ENCODE measurements at places on chromosomes 1 and 21. TPM values are rescaled to one million over a fixed set of nuclear protein-coding genes. Genes with fewer than 3 reads are reported as not detected.
A peak's percentile ranks its signal among the peaks of the same experiment; 100 is the strongest.

Gene TAS1R1
- 0.27 TPM for total RNA-seq

DNA sequence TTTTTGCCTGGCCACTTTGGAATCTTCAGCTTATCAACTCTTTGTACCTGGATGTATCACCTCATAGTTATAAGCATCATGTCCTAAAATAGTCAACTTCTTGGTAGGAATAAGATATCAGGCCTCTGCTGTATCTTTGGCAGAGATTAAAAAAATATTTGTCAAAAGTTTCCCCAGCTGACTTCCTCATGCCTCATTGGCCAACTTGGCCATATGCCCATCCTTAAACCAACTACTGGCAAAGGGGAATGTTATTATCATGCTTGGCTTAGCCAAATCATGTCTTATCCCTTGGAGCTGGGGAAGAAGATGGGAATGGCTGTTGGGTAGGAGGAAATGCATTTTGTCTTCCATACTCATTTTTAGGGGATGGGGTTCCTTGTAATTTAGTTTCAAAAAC, 23.4 kb downstream of the NFASC start:
- no peak for DNase-seq

DNA sequence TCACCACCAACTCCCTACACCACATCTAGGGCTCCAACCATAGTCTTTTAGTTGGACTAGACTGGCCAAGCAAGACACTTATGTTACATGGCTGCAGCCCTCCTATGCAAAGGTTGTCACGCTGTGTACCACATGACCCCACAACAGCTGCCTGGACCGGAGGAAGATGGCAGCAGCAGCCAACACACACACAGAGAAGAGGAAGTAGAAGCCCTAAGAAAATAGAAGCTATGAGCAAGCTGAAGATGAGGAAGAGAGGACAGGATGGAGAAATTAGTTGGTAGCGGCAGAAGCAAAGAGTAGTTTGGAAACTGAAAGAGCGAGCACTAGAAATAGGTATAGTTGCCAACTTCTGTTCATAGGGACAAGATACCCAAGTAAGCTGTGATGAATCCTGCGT, 60.8 kb upstream of the RALGPS2 start:
- no peak for DNase-seq

GRCh38 chr1:8858112-8858668, 20.3 kb downstream of the ENO1 start:
- DNase-seq, result no peak

GRCh38 chr1:115430441-115431158, 92.6 kb upstream of the NGF start:
- DNase-seq, result peak; percentile 29

DNA sequence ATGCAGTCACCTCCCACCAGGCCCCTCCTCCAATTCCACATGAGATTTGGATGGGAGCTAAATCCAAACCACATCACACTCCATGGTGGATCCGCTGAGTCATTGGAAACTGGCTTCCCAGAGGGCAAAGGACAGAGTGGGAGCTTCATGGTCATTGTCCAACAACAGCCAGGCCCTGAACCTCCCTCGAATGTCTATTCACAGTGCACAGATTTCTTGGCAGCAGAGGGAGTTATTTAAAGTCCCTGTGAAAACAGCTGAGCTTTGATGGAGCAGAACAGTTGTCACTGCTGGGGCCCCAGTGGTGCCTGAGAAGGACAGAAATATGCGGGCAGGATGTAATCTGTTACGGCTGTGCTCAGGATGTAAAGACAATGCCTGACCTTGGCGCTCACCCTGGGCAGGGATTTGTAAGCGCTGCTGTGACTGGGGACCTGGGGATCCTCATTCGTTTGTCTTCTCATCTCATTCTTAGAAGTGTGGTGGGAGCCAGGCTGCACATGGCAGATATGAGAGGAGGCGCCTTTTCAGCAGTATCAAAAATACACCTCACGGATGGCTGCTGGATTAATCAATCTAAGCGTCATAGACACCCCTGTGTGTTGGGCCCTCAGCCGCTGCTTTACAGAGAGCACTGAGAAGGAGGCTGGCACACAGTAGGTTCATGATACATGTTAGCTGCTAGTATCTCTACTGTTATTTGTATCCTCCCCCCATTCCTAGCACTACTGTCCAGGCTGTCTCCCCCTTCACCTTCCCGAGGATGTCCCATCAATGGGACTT, 439.4 kb downstream of the PTPRU start:
- peak; percentile 70 for DNase-seq

DNA sequence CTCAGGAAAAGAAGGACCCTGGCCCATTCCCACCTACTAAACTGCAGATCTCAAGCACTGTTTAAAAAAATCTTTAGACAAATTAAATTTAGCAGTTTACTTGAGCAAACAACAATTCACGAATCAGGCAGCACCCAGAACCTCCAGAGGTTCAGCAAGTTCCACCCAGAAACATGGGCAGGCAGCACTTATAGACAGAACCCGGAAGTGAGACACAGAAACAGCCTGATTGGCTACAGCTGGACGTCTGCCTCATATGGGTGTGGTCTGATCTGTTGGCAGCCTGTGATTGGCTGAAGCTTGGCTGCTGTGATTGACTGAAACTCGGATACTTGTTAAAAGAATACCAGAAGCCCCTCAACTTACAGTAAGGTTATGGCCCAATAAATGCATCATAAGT, 34.7 kb upstream of the COL6A2 start:
- peak; percentile 46 for DNase-seq

DNA sequence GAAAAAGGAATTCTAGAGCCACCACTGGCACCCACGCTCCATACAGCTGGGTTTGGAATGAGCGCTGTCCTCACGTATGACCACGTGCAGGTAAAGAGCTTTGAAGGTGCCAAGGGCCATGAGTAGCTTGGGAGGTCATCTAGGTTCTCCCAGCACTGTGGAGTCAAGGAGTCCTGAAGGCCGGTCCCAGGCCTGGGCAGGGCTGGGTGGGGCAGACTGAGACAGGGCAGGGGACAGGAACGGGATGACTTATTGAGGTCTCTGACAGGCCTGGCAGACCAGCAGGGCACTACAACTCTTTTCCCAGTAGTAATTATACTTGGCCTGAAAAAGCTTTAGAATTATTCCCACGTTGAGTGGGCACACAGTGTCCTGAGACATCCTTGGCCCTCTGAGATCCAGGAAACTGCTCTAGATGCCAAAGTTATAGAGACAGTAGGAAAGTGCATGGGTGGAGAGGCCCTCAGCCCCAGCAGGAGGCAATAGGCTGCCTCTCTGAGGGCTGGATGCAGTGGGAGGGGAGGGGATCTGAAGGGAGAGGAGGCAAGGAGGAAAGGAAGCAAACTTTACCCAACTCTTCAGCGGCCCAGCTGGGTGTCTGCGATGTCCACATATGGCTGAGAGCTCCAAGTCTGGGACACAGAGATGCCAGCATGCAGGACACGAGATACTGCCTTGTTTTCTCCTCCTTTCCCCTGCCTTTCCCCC, 1.8 kb upstream of the CDA start:
- DNase-seq, result no peak

Gene CSF3R
- 1.9 TPM for total RNA-seq

Gene PEAR1
- total RNA-seq, result 2.1 TPM

DNA sequence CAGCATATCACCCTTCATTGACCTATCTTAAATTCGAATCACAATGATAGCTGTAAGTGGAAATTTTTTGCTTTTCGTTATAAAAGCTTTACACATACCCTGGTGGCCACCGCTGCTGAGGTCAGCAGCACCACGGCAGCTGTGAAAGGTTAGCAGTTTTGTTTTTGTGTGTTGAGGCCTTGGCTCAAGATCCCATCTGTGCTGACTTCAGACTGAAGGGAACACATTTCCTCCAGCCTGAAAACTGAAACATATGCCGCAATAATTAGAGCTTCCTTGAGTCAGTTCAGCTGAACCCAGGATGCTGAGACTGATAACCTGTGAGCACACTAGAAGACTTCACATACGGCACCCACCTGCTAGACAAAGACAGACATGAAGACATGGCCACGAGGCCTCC, 103.0 kb downstream of the SMYD3 start:
- no peak for DNase-seq

GRCh38 chr1:27471477-27471876, 18.5 kb downstream of the WASF2 start:
- no peak for DNase-seq

DNA sequence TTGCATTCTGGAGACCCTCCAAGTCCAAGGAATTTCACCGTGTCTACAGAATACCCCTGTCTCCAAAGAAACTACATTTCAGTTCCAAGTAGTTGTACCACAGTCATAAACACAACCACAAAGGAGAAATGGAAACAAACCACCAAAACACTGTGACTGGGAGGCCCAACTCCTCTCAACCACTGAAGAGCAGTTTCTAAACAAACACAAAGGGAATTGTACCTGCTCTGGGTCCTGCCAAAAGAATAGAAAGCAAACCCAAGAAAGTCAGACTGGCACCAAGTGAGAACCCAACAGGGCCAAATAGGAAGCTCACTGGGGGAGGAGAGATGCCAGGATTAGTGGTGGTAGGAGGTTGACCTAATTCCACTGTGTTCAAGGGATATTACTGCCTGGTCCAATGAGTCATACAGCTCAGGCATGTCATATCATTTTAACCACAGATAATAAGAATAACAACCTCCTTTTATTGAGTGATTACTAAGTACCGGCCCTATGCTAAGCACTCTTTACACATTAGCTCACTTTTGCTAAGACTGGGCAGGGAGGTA, 123.9 kb upstream of the PPP2R5A start:
- no peak for DNase-seq

GRCh38 chr21:42453224-42453985, 42.6 kb downstream of the RSPH1 start:
- no peak for DNase-seq

Gene VWA5B1
- total RNA-seq, result not detected

Gene MPL
- not detected for total RNA-seq

Gene SPATA46
- total RNA-seq, result not detected

Gene EDARADD
- 7.2 TPM for total RNA-seq

DNA sequence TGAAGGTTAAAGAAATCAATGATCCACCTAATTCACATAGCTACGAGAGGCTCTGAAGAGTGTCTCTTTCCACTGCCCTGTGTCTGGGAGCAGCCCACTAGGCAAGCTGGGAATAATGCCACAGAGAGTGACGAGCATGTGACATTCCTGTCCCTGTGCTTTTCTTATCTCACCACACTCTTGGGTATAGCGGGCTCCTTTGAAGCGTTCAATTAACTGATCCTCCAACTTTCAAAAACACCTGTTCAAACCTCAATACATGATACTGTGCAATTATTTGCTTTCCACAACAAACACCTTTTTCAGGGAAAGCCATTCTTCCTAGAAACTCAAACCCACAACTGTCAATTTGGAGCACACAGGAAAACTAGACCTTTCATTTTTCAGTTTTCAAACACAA, 43.4 kb downstream of the PLPP3 start:
- DNase-seq, result no peak

Gene SDC3
- 13.4 TPM for total RNA-seq

Gene F5
- 5.5 TPM for total RNA-seq

All from lower leg skin (tissue), 4 donors.